ENCODE measurements at places on chromosomes 7 and 10. TPM values are rescaled to one million over a fixed set of nuclear protein-coding genes. Genes with fewer than 3 reads are reported as not detected.

DNA sequence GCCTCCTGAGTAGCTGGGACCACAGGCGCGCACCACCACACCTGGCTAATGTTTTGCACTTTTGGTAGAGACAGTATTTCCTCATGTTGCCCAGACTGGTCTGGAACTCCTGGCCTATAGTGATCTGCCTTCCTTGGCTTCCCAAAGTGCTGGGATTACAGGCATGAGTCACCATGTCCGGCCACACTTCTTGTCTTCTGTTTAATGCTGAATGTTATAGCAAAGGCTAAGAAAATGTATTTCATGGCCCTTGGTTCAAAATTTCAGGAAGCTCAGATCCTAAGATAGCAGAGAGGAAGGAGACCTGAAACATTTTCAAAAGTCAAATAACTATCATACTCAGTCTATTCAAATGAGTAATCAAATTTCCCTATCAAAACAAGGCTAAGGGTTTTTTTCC is 229.6 kb downstream of the BAMBI start:
- no peak for DNase-seq

GRCh38 chr10:34728361-34728760 is 86.7 kb downstream of the PARD3 start:
- no peak for DNase-seq

DNA sequence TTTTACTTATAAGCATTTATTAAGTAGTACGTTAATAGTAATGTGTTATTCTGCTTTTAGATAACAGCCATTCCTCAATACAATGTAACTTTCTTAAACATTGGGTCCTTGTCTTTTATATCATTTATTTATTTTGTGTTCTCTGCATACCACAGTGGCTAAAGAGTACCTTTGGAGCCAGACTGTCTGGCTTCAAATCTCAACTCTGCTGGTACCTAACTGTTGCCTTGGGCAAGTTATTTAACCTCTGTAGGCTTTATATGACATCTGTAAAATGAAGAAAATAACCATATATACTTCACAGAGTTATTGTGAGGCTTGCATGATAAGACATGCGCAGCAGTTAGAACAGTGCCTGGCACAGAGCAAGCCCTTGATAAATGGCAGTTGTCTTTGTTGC is 397.6 kb downstream of the MDFIC start:
- no peak for DNase-seq

DNA sequence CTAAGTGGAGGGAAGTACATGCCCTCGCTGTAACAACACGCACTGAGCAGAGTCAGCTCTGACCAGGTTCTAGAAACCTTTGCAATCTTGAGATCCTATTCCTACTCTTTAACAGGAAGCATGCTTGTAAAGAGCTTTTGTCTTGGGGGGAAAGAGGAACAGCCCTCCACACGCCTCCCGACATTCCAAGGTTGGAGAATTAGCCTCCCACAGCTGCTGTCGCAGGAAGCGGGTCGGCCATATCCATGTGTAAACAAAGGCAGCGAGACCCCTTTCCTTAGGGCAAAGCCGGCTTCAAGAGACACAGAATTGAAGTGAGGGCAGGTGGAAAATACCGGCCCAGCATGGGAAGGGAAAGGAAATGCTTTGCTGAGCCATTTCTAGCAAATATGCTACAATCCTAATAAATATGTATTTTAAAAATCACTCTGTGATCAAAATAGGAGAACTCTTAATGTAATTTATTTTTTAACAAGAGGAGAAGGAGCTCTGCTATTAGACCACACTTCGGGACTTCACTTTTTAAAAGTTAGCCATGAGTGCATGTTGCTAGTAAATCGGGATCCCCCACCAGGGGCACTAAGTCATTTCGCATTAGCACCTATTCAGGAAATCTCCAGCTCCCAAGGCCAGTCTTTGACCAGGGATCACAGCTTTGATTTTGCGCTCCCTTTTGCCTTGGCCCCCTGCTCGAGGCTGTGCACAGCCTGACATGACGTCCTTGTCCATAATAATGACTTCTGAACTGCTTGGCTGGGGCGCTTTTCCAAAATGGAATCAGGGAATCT is 55.9 kb downstream of the FAM204A start:
- DNase-seq = no peak

DNA sequence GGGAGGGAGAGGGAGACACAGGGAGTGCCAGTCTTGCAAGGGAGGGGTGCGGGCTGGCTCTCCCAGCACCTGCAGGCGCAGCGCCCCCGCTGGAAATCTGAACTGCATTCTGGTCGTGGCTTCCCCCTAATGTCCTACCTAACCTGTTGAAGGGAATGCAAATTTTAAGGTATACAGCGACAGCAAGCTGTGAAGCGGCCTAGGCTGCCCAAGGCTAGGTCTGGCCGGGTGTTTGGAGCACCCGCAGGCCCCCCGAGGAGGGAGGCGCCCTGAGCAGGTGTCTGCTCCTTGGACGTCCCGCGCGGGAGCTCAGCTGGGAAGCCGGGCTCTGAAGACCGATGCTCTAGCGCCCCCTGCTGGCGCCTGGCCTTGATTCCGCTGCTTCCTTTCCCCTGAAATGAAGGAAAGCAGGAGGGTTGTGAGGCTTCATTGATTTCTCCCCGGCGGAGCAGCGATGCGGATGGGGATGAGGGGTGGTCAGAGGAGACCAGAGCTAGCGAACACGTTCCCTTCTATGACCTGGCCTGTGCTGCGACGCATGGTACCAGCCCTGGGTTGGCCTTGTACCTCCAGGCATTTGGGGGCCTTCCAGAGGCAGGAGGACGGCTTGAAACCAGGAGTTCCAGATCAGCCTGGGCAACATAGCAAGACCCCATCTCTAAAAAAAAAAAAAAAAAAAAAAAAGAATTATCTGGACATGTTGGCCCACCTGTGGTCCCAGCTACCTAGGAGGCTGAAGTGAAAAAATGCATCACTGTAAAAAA is 601.3 kb downstream of the GALNT17 start:
- DNase-seq = peak; percentile 52

The TMEM213 gene
- total RNA-seq = not detected

DNA sequence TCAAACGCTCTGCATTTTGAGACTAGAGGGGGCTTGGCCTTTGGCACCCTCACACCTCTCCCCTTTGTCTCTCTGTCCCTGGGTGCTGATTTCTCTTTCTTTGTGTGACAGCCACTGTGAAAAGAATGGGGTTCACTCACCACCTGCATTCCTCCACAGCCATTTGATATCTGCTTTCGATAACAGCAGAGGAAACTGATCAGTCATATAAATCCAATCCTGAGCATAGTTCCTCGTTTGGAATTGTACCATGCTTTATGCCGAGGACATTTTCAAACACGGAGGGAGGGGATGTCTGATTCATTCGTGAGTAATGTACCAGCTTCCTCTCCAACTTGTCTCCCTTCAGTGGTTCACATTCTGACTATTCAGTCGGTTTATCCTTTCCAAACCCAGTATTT is 15.8 kb downstream of the MET start:
- DNase-seq = peak; percentile 10

DNA sequence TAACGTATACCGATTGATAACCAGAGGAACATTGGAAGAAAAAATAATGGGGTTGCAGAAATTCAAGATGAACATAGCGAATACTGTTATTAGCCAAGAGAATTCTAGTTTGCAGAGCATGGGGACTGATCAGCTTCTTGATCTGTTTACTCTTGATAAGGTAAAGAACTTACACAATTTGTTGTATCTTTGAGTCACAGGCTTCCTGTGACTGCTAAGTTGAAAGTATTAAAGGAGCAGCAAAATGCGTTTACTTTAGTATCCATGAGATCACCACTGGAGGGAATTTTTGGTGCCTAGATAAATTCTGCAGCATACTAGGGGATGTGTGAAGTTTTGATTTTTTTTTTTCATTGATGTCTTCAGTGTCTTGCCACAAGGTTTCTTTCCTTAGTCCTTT is 103.6 kb downstream of the BTAF1 start:
- peak; percentile 38 for DNase-seq

The PPA1 gene
- 250 TPM for total RNA-seq

- no peak for DNase-seq
Measured at GRCh38 chr10:70337201-70337651, 45.2 kb downstream of the LRRC20 start.

DNA sequence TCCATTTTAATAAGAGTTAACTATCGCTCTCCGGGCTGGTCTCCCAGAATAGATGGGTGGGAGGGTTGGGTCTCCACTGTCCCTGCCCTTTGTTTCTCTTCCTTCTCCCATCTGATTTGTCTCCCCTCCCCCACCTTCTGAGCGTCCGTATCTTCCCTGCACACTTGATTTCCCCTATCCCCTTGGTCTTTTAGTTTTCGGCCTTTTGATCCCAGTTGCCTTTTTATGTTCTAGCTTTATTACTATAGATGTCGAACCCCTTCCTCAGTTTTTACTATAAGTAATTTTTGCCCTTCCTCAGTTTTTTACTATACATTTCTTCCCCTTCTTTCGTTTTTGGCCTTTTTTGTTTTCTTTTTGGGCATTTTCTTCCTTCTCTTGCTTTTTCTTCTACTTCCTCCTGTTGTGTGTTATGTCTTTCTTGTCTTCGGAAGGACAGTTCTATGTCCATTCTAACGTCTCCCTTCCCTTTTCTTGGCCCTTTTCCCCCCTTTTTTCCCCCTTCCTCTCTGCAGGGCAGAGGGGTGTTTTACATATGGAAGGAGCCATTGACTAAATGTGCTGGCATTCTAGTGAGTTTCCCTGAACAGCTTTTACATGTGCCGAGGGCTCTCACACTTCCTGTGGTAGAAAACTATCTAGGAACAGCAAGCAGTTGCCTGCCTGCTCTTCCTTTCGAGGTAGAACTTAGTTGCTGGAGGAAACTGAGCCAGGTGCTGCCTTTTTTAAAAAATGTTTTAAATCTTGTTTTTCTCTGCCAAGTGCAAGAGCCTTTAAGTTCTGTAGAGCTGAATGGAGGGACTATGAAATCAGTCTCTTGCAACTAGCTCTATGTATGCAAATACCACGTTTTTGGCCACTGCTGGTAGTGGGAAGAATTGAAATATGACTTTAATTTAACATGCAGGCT is 2.8 kb downstream of the TET1 start:
- no peak for DNase-seq

DNA sequence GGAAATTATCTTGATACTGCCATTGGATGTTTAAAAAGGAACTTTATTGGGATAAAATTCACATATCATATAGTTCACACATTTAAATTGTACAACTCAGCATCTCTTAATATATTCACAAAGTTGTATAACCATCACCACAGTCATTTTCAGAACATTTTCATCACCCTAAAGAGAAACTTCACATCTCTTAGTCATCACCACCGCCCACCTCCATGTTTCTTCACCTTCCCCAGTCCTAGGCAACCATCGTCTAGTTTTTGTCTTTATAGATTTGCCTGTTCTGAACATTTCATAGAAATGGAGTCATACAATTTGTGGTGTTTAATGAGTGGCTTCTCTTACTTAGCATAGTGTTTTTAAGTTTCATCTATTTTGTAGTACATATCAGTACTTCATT is 96.6 kb downstream of the ANKRD30A start:
- DNase-seq = no peak

DNA sequence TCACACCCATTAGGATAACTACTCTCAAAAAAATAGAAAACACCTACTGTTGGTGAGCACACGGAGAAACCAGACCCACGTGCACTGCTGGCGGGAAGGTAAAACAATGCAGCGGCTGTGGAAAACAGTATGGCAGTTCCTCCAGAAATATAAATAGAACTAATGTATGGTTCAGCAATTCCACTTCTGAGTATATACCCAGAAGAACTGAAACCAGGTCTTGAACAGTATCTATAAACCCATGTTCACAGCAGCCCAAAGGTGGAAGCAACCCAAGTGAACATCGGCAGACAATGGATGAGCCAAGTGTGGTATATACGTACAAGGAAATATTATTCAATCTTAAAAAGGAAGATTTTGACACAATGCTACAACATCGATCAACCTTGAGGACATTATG is 164.7 kb downstream of the ZMYND11 start:
- no peak for DNase-seq

DNA sequence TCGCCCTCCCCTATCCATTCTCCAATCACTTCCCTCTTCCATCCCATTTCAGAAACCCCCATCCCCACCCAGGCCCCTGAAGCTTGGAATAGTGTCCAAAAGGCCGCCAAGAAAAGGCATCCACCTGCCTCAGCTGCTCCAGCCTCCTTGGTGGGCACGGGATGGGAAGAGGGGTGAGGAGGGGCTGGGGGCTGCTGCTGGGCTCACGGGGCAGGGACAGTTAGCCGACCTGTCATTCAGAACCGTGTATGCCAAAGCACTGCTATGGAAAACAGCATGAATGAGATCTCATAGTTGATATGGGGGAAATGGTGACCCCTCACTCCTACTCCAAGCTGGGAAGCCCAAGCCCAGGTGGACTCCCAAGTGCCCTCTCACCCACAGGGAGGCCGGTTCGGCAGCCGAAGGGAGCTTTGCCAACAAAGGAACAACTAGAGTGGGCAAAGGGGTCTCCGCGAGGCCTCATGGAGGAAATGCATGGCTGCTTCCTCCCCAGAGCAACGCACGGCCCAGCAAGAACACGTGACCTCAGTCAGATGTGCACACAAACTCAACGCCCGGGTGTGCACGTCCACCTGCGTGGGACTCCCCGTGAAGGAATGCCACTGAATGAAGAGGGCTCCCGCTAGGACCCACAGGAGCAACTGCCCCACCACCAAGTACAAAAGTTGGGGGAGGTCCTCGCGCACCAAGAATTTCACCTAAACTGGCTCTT is 52.5 kb downstream of the EBF3 start:
- DNase-seq = no peak

The TACC2 gene
- 11.8 TPM for total RNA-seq

The TIAL1 gene
- total RNA-seq = 36.6 TPM

DNA sequence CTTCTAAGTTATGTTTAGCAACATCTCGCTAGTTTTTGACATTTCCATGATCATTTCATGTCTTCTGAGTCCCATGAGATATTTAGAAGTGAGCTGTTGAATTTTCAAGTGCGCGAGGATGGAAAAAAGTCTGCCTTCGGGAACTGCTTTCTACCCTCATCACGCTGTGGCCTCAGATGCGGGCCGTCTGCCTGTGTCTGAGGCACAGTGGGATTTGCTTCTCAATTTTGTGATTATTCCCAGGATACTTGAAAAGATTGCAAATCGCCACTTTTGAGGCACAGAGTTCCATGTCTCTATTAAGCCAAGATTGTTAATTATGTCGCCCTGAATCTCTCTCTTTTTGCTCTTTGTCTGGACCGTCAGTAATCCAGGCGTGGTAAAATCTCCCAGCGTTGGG is 30.8 kb upstream of the NKX6-2 start:
- DNase-seq = no peak

DNA sequence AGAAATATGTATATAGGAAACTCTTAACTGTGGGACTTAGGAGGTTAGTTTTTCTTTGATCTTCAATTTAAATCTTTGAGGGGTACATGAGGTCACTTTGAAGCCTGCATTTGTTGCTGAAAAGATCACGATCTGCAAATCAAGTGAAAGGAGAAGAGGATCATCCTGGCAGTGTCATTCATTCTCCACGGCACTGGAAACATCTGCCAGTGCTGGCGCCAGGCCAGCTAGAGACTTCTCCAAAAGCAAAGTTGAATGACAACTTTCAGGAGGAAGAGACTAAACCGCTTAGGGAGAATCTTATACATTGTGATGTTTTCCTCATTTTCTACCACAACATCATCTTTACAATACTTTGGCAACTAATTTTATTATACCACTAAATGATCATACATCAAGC is 42.5 kb downstream of the MRC1 start:
- no peak for DNase-seq
